ENCODE measurements at places on chromosomes 7 and 10. TPM values are rescaled to one million over a fixed set of nuclear protein-coding genes. Genes with fewer than 3 reads are reported as not detected.

The GPC2 gene
- total RNA-seq: 3.1 TPM

The SFTPD gene
- total RNA-seq: not detected

The MYL7 gene
- total RNA-seq: not detected

The ZNF804B gene
- not detected for total RNA-seq

The NEUROD6 gene
- total RNA-seq: not detected

The SRGN gene
- total RNA-seq: 60.0 TPM

The TMEM229A gene
- total RNA-seq: under 0.01 TPM

The CPA2 gene
- not detected for total RNA-seq

The A1CF gene
- not detected for total RNA-seq

The STK32C gene
- total RNA-seq: 4.6 TPM

The LEP gene
- total RNA-seq: not detected

The TAC1 gene
- total RNA-seq: not detected

The OGDH gene
- total RNA-seq: 50.4 TPM

The GIMAP4 gene
- 1.4 TPM for total RNA-seq

The IL6 gene
- 0.40 TPM for total RNA-seq

The ACHE gene
- 1.7 TPM for total RNA-seq

The SOSTDC1 gene
- total RNA-seq: 1.1 TPM

Measured in epithelial cell of alveolus of lung (primary cell).